ENCODE measurements at places on chromosomes 12 and 14.

DNA sequence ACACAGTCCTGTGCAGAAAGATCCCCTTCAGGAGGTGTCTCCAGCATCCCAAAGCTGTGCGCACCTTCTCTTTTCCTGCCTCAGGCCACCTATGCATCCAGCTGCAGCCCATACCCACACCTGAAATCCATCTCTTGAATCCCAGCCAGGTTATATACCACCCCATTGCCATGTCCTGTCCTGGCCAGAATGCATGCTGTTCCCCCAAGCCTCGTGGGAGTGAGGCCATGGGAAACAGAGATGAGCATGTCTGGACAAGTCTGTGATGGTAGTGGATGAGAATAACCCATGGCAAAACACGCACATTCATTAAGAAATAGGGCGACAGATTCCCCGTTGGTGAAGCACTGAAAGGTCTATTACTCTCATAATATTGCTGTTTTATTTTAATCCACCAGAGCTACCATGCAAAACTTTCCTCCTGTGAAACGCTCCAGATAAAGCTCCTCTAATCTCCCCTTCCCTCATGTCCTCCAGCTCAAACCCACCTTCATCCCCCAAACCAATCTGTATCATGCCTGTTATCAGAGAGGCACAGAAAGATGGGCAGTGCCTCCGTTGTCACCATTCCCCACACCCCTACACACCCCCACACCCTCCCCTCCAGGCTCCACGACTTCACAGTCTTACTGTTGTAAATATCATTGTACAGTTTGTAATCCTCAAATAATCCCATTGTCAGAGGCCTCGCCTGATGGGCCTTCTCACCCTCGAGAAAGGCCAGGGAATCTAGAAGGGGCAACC lies 97.5 kb upstream of the FKBP4 start:
- DNase-seq: no peak

DNA sequence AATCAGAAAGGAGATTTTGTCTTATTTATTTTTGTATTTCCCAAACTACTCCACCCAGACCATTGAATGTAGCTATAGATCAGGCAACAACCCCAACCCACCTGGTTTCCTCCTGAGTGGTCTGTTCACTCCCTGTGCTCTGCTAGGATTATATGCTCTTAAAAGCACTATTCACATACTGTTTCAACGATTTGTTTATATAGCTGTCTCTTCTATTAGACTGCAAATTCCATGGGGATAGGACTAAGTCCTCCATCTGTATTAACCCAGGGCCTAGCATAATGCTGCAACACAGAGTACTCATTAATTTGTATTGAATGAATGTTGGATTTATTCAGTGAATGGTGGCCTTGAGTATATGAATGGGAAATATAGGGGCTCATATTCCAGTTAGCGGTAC lies 307.6 kb downstream of the RAD51B start:
- no peak for DNase-seq

DNA sequence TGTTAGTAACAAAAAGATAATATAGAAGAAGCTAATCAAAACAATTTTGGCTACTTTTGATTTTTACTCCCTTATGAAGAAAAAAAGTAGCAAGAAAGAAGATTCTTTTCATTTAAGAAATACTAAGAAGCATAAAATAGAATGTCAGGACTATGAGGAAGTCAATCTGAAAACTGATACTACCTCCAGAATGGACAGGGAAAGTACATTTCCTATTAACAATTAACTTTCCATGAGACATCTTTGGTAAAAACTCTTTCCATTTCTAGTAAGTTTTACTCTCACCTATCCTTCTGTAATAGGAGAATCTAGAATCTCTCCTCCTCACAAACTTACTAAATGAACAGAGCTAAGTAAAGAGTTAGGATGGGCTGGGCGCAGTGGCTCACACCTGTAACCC lies 51.3 kb upstream of the NPFF start:
- no peak for DNase-seq

- no peak for DNase-seq
Observed at GRCh38 chr14:99075771-99076375, 196.1 kb downstream of the BCL11B start.

GRCh38 chr14:71702786-71703185 lies 229.4 kb upstream of the RGS6 start:
- no peak for DNase-seq

DNA sequence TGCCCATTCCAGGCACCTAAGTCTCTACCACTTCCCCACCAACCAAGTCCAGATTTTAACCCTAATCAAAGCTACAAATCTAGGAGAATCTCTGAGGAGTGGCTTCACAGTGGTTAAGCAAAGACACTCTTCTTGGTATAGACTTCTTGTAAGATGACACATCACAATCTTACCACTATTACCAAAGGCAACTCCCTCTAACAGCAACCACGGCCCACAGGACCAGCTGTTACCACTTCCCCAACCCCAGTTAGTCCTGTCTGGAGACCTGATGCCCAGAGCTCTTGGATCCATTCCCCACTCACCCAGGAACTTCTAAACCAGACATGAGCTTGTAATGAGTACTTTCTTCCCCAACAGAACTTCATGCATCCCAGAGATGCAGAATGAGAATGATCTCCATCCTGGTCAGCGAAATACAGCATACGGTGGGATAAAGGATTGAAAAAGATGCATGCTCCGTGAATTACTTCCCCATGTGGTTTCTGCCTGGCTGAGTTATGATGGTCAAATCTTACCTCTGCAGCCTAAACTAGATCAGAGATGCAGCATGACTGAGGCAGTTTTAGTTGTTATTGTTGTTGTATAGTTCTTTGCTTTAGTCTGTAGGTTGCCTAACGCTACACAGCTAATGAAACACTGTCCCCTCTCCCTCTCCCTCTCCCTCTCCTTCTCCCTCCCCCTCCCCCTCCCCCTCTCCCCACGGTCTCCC lies 87.7 kb upstream of the FOXN3 start:
- DNase-seq: no peak

DNA sequence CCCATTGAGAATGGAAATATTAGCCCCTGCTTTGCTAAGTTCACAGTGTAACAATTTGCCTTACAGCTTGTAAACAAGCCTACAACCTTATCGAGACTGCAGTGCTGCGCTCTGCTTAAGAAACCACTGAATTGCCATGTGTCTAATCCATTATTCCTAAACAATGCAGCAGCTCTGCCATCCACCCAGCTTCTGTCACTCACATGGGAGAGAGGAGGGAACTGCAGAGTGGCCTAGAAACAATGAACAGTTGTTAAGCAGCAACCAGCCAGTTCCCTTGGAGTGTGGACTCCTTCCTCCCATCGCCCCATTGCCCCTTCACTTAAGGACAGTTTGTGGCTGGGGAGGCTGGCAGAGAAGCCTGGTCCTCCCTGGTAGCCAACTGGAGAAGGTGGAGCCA lies 42.9 kb downstream of the TESPA1 start:
- DNase-seq: no peak

GRCh38 chr12:68559246-68559645 lies 51.5 kb upstream of the RAP1B start:
- DNase-seq: no peak

DNA sequence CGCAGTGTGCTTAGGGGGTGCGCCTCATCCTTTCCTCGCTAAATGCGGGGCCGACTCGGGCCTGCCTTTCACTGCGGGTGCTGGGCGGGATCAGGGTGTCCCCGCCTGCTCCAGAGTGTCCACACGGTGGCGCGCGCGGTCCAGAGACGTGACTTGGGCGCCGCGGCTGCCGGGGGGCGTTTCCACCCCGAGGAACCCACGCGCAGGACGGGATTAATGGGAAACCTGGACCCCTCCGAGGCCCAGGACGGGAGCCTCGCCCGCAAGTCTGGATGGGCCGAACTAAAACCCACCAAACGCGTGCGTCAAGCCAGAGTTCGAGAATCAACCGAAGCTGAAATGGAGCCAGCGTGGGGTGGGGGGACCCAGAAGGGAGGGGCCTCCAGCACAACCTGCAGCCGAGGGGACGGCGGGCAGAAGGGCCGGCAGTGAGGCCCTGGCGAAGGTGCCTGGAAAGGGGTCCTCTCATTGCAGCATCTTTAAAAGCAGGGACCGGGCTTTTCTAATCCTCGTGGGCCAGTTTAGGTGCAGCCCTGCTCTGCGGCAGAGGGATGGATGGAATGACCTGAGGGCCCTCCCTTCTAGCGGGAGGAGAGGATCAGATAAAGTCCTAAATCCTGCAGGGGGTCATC lies 93.3 kb downstream of the NINJ2 start:
- peak; percentile 72 for DNase-seq

GRCh38 chr12:24746006-24746671 lies 202.8 kb downstream of the BCAT1 start:
- no peak for DNase-seq

DNA sequence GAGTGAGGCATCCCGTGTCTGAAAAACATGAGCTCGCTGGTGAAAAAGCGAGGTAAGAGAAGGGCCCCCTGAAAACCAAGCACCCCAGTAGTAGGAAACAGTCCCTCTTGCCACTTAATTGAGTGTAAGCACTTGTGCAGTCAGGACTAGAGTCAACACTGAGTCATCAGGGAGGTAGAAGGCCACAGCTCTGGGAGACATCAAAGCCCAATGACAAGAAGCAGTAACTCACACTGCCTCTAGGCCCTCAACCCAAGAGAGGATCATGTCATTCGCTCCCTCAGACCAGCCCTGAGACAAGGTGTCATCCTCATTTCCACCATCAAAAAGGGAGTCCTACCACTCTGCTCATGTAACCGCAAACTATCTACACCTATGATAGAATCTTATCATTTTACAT lies 17.8 kb downstream of the POMT2 start:
- no peak for DNase-seq

- DNase-seq: no peak
Observed at GRCh38 chr14:73227812-73228781, 9.2 kb upstream of the PAPLN start.

DNA sequence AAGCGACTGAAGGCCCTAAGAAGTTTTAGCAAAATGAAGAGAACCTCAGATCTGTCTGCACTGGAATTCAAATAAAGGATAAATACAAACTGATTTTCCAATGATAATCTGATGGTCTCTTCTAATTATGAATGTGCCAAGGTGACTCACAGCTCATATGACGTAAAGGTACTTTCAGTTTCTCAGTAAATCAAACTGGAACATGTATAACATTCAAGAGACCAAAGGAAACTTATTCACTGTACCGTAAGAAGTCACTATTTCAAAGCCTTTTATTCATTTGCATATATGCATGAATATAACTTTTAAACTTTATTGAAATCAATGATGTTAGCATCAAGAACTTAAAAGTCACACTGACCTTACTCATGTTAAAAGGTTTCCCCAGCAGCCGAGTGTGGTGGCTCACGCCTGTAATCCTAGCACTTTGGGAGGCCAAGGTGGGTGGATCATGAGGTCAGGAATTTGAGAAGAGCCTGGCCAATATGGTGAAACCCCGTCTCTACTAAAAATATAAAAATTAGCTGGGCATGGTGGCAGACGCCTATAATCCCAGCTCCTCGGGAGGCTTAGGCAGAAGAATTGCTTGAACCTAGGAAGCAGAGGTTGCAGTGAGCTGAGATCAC lies 52.2 kb downstream of the ATXN2 start:
- no peak for DNase-seq

DNA sequence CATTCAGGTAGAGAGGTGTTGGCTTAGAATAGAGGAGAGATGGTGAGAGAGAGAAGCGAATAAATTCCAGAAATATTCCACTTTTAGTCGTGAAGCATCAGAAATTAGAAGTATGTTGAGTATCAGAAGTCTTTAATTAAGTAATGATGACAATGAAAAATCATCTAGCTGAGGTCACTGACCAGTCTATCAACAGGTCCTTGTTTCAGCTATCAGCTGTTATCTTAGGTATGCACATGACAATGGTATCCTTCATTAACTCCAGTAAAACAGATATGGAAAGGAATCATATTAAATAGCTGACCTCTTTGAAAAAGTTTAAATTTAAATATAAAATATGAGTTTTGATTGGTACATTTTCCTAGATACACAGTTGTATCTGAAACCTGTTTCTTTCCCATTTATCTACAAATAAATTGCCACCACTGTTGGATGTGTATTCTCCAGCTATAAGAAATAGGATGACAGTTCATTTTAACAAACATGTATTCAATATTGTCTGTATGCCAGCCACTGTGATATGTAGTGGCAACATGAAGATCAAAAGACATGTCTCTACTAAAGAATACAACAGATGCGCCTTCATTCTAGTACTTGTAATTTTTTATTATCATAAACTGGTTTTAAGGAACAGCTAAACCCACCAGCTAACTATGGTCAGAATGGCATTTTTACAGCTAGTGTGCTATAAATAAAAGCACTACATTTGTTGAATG lies 424.2 kb upstream of the DCN start:
- DNase-seq: no peak

DNA sequence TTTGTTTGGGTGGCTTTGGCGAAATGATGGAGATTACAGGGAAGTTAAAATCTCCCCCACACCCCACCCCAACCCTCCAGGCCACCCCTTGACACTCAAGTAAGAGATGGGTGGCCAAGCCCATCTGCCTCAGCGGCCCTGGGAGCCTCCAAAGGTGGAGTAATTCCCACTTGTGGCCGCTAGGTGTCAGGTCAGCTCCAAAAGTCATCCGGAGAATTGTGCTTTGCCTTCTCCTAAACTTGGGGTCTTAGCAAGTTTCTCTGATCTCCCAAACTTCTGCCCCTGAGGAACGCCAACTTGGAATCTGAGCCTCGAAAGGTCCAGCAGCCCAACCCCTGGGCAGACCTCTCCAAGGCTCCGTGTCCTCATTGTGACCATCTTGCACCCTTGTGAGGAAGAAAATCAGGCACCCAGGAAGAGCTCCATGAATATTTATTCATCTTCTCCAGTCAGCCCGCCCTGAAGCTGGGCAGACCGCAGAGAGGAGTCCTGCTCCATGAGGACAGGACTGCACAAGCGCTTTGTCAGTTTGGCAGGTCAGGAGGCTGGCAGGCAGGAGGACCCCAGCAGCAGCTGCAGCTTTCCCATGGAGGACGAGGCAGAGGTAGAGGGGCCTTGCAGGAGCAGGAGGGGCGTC lies 46.7 kb downstream of the LRRC74A start:
- peak; percentile 44 for DNase-seq

DNA sequence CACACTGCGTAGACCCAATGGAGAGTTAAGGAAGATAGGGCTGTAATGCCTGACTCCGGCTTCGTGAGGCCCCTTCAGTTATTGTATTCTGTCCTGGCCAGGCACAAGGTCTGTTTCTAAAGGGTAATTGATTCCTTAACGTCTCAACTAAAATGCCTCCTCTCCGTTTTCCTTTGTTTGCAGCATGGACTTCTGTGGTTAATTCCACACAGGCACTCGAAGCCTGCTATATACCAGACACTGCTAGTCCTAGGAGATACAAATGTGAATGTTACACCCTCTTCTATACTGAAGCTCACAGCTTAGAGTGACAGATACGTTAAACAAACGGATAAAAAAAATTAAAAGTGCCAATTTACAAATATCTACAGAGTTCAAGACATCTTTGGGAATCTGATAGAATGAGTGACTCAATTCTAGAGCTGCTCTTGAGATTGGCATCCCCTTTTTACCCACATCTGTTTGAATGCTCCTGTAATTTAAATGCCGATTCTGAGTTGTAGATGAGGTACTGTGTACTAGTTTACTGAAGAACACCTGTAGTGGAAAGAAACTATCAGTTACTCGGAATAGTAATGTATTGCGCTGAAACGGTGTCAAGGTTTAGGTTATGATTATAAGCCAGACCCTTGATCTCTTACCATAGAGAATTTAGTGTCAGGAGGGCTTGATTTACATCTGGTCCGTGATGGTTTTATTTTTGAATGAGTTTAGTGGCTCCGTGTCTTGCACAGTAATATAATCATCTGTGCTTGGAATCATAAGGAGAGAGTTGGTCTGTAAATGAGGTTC lies 784 bp downstream of the PSMA6 start:
- DNase-seq: no peak
